ENCODE measurements at places on chromosomes 3 and 15.

GRCh38 chr15:41160639-41161315, 44.7 kb upstream of the INO80 start:
- no peak for DNase-seq

DNA sequence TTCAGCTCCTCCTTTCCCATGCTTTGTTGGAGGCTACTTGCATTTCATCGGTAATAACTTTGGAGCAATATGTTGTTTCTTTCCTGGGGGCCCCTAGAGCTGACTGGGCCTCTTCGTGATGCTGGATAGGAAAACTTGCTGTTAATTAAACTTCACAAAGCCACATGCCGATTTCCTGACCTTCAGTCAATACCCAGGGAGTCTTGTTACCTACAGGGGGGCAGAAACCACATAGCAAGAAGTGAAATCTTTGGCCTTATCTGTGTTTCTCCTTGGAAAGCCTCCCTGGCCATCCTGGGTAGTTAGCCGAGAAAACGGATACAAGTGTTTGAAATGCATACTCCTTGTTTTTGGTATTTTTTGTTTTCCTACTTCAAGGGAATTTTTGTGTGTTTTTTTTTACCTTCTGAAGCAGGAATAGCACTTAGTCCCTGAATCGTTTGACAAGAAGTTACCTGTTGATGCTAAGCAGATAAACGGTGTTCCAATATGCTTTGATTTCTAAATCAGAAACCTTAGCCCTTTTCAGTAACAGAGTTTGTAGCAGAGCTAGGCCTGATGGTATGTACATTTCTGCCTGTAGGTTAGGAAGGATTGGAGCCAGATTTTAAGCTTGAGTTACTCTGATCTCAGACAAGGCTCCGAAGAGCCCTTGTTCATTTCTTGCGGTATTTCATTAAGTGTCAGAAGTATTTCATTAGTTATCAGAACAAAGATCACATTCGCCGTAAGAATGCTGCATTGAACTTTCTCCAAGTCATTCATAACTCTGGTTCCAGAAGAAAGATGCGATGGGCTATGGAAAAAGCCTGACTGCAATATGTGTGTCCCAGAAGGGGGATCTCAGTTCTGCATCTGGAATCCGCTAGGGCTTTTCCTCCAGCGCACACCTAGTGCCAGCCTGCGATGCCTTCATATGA, 111.5 kb downstream of the THSD4 start:
- no peak for DNase-seq

GRCh38 chr3:101850246-101851051, 1.1 kb downstream of the NFKBIZ start:
- peak; percentile 14 for DNase-seq

DNA sequence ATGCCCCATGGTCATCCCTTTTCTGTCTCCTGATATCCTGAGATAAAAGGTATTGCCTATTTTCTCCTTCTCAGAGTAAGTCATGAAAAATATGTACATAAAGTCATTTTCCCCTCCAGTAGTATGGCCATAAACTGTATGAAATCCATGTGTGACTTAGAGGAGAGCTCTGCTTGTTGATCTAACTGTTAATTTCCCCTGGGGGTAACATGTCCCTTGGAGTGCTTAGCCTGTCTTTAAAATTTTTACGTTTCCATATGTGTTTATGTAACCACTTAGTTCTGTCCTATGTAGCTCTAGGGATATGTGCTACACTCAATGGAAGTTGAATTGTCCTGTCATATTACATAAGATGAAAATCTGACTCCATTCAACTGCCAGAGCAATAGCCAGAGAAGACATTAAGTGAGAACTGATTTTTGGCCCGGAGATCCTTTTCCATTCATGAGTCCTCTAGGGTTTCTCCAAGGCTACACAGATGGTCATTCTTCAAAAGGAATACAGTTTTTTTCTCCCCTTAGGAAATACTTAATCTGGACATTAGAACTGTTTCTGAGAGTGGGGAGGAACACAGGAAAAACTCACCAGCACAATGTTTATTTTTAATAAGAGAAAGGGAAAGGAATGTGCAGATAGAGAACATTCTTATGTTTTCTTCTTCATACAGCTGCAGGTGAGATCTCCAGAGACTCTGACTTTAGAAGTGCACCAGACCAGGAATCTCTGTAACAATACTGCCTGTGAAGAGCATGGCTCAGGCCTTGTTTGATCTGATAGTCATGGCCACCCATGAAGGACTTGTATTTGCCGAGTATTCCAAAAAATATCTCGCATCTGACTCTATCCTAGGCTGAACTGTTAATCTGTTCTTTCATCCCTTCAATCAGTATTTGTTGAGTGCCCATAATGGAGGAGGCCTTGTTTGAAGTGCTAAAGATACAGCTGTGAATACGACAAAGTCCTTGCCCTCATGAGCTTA, 29.8 kb upstream of the CLRN1 start:
- no peak for DNase-seq

GRCh38 chr3:37556789-37557301, 304.8 kb upstream of the CTDSPL start:
- DNase-seq = no peak

- no peak for DNase-seq
Measured at GRCh38 chr15:28020644-28021043, 78.5 kb downstream of the OCA2 start.

DNA sequence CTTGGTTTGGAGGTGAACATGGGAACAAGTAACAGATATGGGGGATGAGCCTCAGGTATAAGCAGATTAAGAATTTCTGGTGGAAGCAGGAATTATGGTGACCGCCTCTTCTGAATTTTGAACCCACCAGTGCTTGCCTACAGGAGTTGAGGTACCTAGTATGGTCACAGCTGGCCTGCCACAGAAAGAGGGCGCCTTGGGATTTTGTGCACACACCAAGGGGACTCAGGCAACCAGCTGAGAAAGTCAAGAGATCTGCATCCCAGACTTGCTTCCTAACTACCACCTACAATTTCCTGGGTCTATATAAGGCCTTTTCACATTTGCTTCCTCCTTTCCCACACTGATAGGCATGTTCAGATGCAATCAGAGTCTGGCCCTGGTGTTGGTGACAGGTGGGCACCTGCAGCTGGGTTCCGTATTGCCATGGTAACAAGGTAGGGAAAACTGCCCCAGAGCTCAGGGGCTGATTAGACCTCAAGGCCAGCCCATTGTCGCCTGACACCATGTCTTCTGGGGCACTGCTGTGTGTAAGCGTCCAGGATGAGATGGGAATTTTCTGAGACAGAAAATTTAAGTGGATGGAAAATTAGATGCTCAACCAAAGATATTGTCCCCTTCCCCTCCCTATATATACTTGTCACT, 75.9 kb upstream of the RASGRF1 start:
- DNase-seq = no peak

- no peak for DNase-seq
Measured at GRCh38 chr15:39079296-39079847, 501.5 kb upstream of the THBS1 start.

GRCh38 chr3:15501126-15501525, 20.4 kb downstream of the COLQ start:
- no peak for DNase-seq

- DNase-seq = no peak
Measured at GRCh38 chr3:99823723-99824711, 6.4 kb downstream of the CMSS1 start.
